ENCODE measurements at places on chromosomes 11 and 22.

GRCh38 chr11:71539017-71539416, 1.2 kb downstream of the KRTAP5-8 start:
- DNase-seq = no peak

DNA sequence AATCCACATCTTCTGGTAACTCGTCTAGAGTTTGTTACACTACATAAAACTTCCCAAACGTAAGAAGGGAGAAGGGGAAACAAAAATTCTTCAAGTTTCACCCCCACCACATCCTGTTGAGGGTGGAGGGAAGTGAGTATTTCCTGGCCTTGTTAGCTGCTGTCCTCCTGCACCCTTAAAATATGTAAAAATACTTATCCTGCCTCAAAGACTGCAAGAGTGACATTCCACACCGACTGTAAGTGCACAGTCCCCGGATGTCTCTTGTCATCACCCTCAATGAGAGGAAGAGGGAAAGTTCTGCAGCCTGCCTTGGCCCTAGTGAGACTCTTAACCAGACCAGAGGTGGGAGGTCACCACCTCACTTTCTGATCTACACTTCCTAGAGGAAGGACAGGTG, 3.3 kb downstream of the TMEM121B start:
- no peak for DNase-seq

GRCh38 chr22:39722032-39722325, 151.4 kb downstream of the CACNA1I start:
- no peak for DNase-seq

DNA sequence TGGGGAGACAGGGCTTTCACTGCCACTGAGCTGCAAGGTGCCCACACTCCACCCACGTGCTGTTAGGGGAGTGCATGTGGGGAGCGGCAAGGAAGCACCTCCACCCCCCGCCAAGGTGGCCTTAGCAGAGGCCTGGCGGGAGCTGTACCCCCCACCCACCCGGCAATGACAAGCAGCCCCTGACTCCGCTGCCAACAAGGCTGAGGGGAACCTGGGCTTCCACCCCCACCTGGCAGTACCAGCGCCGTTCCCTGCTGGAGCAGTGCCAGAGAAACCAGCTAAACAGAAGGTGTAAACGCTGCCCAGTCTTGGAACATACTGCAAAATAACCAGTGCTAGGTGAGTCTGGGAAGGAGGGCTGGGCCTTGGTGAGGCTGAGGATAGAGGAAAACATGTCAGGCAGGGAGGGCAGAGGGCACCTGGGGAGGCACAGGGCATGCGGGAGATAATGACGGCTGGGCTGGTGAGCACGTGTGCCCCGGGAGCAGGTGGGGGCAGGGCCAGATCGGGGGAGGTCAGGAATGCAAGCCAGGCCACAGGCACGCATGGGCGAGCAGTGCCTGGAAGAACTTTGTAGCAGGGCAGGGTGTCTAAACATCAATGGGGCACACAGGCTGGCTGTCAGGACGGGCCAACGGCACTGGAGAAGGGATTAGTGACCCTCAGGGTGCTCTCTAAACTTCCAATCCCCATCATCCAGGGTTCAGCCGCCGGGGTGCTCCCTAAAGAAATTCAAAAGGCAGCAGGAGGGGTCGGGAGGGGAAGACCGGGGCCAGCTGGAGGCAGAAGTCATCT, 6.6 kb downstream of the CERK start:
- no peak for DNase-seq

DNA sequence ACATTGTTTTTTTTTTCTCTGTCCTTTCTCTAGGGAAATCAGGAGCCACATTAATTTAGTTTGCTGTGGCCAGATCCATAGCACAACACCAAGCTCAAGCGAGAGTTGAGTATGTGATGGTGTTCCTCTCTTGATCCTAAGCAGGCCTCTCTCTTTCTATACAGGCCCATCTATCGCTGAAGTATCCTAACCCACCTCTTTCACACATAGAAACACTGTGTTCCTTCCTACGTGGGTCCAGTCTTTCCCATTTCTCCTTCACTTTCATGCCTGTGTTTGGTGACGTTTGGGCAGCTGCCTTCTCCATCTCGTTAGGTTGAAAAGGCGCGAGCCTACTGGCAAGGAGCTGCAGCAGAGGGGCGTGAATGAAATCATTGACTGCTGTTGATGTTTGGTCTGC, 2.4 kb downstream of the PACS1 start:
- DNase-seq = no peak

DNA sequence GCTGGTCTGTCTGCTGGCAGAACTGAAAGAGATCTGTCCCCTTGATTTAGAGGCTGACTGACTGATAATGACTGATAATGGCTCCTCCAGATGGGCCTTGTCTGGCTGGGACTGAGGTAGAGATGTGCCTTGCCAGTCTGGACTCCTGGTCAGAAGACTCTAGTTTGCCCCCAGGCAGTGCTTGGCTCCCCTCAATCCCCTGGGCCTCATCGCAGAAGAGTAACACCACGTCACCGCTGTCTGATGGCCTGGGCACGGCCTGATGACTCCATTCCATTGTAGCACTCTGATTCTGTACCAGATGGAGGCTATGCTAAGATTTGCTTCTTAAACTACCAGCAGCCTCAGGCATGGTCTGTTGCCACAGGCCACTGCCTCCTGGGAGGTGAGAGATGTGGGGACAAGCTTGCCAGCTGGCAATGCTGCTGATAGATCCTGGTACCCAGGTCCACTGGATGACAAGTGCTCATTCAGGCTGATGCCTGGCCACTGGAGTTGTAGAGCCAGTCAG, 19.1 kb downstream of the CYB5R2 start:
- no peak for DNase-seq

GRCh38 chr11:75456596-75457183, 23.7 kb upstream of the KLHL35 start:
- DNase-seq = no peak

- no peak for DNase-seq
These were observed 67.1 kb downstream of the NAV2 start for GRCh38 chr11:19779740-19780139.

DNA sequence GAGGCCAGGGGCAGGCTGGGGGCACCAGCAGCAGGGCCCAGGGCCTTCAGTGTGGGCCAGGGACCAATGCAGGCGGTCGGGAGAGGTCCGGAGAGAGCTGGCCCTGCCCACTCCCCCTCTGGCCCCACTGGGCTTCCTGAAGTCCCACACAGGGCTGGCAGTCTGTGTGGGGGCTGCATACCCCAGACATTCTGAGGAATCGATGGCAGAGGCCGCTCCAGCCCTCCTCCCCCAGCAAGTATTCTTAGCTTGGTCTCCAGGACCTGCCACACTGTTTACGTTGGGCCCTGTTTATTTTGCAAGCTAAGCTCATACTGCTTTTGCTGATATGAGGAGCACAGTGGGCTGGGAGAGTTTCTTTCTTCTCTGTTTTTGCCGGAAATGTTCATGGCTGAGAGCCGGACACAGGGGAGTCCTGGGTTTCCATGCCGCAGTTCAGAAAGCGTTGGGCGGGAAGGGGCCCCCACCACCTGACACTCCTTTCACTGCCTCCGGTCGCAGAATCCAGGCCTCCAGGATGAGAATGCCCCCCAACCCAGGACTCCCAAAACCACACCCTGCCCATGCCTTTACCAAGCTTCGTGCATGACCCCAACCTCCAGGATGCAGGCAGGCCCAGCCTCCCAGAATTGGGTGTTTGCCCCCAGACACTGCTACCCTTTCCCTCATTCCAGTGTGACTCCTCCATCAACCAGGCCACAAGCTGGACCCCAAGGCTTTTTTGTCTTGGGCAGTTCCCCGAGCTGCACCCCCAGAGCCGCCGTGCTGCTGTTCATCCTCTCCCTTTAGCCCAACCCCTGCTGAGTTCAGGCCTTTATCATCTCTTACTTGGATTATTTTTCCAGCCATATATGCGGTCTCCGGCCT, 81.8 kb upstream of the KCNQ1OT1 start:
- no peak for DNase-seq

DNA sequence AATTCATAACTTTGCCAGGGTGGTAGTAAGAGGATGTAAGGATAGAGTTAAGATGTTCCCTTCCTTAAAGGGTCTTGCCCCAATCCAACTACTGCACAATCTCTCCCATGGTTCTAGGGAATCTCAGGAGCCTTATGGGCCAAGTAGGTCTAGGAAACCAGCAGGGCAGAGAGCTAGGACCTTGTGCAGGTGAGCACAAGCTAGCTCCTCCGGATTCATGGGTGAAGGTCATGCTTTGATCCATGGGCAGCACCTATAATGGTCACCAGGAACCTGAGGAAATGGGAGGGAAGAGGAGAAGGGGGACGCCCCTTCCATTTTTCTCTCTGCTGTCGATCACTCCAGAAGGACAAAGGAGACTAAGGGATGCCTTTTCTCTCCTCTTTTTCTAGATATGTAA, 16.8 kb downstream of the KCNJ11 start:
- DNase-seq = peak; percentile 17

DNA sequence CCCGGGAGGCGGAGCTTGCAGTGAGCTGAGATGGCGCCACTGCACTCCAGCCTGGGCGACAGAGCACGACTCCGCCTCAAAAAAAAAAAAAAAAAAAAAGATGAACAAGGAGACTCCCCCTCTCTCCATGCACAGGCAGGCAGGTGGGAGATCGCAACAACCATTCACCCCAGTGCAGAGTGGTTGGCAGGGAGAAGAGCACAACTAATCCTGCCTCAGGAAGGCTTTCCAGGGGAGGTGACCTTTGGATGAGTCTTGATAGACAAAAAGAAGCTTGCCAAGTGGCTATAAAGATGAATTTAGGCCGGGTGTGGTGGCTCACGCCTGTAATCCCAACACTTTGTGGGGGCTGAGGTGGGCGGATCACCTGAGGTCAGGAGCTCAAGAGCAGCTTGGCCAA, 30.0 kb downstream of the FLRT1 start:
- DNase-seq = no peak

DNA sequence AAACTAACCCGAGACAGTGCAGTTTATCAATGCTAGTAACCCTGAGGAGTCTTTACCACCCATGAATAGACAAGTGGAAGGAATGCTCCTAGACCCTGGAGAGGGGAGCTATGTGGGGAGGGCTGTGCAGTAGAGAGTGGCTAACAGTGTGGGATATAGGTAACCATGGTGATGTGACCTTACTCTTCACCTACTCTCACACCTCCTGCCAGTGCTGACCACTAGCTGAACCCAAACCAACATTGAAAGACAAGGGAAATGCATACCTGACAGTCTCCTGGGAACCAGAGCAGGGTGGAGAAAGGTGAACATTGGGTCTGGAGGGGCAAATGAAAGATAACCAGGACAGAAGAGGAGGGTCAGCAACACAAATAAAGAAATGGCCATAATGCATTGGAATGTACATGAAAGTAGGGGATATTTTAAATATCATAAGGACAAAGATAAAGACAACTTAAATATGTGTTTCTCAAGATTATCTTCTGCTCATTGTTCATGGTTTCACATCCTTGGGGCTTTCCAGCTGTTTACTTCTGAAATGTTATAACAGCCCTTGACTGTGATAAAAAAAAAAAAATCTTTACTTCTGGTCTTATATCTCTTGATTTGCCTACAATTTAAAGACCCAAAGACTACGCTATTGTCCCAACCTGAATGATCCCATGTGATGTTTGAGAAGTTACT, 983.3 kb upstream of the TENM4 start:
- DNase-seq = no peak

Data from NCI-H82 (cell line).